ENCODE measurements at places on chromosomes 2 and 18.

DNA sequence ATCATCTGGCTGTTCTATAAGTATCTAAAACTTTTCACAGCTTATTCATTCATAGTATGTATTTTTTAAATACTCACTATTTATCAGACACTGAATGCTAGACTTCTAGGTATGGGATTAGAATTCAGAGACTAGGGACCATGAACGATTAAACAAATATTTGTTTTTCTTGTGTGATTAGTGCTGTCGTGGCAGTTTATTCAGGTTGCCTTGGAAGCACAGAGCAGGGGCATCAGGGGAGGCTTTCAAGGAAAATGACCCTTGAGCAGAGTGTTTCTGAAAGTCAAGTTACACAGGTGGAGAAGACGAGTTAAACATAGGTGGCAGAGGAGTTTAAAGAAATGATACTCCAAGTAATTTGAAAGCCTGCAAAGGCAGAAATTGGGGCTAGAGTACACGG lies 5.7 kb downstream of the SPOPL start:
- DNase-seq = no peak

- peak; percentile 96 for DNase-seq
Measured at GRCh38 chr2:232550354-232551249, at the start of the genes EIF4E2 and TIGD1. EIF4E2 (plus strand) TSS chr2:232550689; CDS start chr2:232550725, 36 bp downstream. TIGD1 (minus strand) TSS chr2:232550557; CDS start chr2:232549882, 675 bp downstream.

- DNase-seq = no peak
Measured at GRCh38 chr2:47269316-47270232, 114.5 kb upstream of the STPG4 start.

DNA sequence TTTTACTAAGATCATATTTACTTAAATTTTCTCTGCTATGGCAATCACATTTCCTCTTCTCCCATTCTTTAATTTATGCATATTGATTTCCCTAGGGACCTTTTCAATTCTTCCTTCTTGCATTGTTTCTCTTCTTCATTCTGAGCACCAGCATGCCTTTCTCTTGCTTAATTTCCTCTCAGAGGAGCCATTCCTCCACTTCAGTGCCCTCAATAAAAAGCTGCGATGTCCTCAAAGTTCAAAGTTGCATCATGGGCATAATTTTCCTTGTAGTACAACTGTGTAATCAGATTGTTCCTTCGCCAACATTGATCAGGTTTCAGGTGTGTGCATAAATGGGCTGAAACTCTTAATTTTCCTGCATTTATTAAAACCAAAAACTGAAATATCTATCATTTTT lies 21.8 kb upstream of the CD226 start:
- DNase-seq = no peak

DNA sequence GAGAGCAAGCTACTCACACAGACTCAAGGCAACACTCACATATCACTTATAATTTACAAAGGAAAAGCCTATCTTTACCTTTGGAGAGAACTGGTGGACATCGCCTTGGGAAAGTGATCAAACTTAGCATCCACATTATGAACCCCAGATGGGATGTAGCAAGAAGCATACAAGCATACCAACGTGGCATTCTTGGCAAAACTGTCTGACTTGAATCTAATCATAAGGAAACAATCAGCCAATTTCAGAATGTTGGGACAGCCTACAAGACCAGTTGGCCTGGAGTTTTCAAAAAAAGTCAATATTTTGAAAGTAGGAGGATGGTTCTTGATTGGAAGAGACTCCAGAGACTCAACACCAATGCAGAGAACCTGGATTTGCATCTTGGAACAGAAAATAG lies 79.1 kb upstream of the PMAIP1 start:
- DNase-seq = no peak

All from glutamatergic neuron (in vitro differentiated cells).